Stimulated activated CD4-positive, alpha-beta T cell treated with anti-CD3 and anti-CD28 coated beads, TNF-alpha, amount 100 ng/mL, for 24 hours (primary cell): ENCODE measurements at places on chromosomes 5 and 9.

- DNase-seq, result no peak
Measured at GRCh38 chr9:130054325-130054786, 650 bp downstream of the GPR107 start.

GRCh38 chr9:32403567-32404260, 19.3 kb downstream of the ACO1 start:
- DNase-seq, result no peak

GRCh38 chr5:15510092-15510491, 10.1 kb downstream of the FBXL7 start:
- DNase-seq, result no peak

GRCh38 chr9:83220730-83221129, 157.8 kb upstream of the RASEF start:
- DNase-seq, result no peak

DNA sequence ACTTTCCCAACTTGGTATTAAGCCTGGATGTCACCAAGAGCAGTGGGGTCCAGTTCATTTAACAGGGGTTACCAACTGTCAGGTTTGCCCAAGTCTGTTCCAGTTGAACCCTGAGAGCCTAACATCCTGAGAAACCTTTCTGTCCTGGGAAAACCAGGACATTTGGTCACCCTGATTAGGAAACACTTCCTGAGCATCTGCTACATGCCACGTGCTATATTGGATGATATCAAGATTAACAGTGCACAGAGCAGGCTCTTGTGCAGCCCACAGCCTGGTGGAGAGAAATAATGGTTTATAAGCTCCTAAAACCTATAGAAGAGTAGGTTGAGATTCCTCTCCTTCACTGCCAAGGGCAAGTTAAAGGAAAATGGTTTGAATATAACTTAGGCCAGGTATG, 102.9 kb upstream of the RAD23B start:
- no peak for DNase-seq

GRCh38 chr5:6539060-6539459, 90.4 kb downstream of the UBE2QL1 start:
- DNase-seq, result no peak

DNA sequence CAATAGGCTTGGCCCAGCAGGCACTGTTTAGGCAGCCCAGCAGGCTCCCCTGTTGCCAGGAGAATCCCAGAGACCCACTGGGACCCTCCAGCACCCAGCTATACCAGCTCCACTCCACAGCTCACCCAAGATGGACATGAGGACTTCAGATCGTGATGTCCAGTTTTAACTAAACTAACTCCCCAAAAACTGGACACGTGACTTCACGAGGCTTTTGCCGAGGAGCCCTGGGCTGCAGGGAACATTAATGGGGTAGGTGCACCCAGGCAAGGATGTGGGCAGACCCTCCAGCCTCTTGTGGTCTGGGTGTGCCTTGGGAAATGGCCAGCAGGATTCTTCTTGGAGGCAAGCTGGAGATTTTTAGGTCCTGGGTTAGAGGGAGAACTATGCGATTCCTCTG, 8.9 kb upstream of the NKD2 start:
- no peak for DNase-seq

- DNase-seq, result no peak
Measured at GRCh38 chr5:150213530-150213929, 23.7 kb downstream of the SLC6A7 start.

DNA sequence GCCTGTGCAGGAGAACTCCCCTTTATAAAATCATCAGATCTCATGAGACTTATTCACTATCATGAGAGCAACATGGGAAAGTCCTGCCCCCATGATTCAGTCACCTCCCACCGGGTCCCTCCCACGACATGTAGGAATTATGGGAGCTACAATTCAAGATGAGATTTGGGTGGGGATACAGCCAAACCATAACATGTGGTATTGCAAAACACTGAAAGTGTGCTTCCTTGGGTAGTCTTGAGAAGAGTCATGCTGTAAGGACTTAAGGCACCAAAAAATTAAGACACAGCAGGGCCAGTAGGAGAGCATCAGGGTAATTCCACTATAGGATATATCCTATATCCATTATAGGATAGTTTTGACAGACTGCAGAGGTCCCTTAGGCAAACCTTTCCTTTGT, 29.4 kb upstream of the GDNF start:
- no peak for DNase-seq

DNA sequence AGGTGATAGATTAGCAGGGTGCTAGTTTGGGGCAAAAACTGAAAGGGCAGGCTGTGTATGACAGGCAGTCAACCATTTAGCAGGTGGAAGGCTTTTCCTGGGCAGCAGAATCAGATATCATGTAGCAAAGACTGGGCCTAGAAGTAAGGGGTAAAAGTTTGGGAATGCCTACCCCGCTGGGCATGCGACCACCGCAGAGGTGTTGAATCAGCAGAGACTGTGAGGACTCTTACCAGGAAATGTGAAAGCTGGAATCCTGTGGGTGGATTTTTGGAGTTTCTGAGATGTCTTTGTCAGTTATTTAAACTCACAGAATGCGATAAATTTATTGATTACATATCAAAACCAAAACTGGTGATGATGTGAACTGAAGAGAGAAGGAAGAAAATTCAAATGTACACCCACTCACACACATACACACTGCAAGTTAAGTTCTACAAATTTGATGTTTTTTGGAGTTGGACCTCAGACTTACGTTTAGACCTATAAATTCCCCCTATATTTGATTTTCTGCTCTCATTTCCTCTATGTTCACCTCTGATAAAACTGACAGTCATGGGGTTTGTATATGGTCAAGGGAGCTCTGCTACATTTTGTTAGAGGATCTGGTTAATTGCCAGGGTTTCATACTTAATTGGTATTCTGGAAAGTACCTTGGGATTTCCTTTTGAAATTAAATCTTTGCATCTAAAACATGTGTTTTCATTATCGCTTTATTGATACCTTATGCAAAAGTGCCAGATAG, 333.6 kb downstream of the CSNK1G3 start:
- no peak for DNase-seq

GRCh38 chr5:113044776-113045465, 68.3 kb downstream of the DCP2 start:
- no peak for DNase-seq

- peak; percentile 44 for DNase-seq
Measured at GRCh38 chr5:139415221-139415861, 11.5 kb upstream of the SPATA24 start.

GRCh38 chr5:123116757-123117156, 27.7 kb downstream of the PRDM6 start:
- DNase-seq, result no peak

DNA sequence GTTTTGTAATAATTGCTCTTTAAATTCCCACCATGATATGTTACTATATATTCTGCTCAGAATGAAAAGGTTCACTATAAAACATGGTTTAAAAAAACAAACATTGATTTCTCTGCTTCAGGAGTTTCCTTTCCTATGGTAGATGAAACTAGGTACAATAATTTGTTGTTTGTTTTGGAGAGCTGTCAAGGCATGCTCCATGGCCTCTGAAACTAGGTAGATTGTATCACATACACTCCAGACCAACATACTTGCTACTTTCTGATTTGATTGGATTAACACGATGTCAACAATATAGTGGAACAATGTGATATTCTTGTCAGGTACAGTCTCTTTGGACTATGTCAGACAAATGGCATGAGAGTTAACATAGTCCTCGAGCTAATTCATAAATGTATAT, 452.7 kb upstream of the CDH9 start:
- no peak for DNase-seq

- no peak for DNase-seq
Measured at GRCh38 chr9:3989915-3990314, 310.0 kb downstream of the GLIS3 start.

- DNase-seq, result no peak
Measured at GRCh38 chr5:15522187-15522520, 22.2 kb downstream of the FBXL7 start.

GRCh38 chr5:157487358-157487757, 27.3 kb downstream of the NIPAL4 start:
- DNase-seq, result no peak

- DNase-seq, result no peak
Measured at GRCh38 chr5:143350751-143351602, 52.5 kb downstream of the NR3C1 start.

DNA sequence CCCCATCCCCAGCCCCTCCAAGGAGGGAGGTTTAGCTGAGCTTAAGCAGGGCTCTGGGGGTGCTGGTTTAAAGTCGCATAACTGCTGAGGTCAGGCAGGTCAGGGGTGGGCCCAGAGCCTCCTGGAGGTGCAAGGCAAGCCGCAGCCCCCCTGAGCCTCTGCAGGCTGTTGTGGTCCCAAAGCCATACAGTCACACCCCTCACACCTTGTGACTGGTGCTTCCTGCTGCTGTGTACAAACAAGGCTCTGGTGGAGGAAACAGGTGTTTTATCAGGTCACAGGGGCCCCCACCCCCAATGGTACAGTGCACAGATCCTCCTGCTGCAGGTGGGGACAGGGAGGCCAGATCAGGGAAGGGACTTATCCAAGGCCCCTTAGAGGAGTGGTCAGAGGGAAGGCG, 8.0 kb downstream of the TCF7 start:
- DNase-seq, result no peak

DNA sequence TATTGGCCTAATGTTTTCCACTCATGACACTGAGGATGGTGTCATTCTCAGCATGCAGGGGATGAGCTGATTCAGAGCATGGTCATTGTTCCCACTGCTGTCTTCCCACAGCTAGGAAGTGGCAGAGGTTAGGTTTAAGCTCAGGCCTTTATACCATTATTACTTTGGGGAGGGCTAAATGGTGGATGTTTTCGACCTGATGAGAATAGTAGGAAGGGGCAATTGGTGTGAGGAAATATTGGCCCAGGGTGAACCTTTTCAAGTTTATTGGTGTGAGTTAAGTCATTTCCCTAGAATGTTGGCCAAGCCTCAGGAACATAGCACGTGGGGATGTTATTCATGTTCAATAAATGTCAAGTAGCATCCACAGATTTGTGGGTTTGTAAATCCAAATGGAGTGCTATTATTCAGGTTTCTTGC, 59.6 kb downstream of the ARHGAP26 start:
- DNase-seq, result no peak

DNA sequence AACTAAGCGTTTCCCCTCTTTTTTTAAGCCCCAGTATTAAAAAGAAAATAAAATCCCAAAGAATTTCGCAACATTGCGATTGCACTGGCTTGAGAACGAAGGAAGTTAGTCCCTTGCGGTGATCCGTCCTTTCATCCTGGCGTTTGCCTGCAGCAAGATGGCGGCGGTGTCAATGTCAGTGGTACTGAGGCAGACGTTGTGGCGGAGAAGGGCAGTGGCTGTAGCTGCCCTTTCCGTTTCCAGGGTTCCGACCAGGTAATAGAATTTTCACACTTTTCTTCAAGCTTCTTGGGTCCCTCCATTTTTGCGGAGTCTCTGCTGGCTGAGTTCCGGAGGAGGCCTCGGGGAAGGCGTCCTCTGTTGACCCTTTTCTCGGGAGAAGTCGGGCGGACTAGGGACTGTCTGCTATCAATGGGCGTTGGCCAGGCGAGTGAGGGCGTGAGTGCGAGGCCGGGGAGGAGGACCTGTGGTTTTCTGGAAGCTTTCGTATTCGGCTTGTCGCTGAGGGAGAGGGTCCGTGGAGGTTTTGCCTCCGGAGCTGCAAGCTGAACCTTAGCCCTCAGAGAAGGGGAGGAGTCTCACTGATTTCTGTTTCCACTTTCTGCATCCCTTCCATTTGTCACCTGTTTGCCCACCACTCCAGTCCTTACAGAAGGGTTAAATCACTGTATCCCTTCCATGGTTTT, at the start of gene NDUFS4:
Gene NDUFS4, plus strand, starts transcription at position 134 of the 686 bp plus-strand sequence. Its CDS starts 24 bp downstream, at position 158.
- DNase-seq, result peak; percentile 75

DNA sequence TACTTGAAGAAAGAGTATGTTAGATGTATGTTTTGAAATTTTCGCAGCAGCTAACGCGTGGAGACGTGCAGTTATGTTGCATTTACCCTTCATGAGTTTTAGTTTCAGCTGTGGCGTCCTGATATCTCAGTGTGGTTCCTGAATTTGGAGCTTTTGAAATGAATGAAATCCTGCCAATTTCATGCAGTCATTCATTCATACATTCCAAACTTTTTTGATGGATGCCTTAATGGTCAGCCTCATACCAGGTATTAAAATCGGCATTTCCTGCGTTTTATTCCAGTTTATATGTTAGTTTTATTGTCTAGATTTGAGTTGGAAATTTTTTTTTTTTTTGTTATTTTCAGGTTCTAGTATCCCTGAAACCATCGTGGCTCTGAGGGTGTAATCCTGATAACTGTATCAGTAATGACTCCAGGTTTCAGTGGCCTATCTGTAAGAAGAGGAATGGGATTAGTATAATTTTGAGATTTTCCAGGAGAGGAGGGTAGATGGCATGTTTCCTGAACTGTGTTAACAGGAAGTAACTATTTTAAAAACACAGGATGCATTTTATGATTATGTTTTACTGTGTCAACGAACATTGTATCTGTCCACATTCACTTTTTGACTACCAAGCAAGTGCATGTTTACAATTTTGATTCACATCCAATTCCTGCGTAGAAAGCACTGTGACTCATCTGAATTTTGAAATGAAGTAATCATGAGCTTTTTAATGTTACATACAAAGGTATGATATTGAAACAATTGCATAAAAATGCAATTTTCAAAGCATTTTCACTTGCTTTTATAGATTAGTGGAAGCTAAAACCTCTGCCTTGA, 1.0 kb downstream of the FOCAD start:
- no peak for DNase-seq

GRCh38 chr5:109691996-109692395, 2.3 kb downstream of the MAN2A1 start:
- no peak for DNase-seq

DNA sequence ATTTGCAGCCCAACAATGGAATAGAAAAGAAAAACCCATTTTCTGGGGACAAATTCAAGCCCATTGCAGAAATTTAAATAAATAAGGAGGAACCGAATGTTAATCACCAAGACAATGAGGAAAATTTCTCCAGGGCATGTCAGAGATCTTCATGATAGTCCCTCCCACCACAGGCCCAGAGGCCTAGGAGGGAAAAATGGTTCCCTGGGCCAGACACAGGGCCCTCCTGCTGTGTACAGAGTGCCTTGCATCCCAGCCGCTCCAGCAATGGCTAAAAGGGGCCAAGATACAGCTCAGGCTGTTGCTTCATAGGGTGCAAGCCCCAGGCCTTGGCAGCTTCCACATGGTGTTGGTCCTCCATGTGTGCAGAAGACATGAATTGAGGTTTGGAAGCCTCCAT, 73.4 kb upstream of the FOXE1 start:
- no peak for DNase-seq

- DNase-seq, result no peak
Measured at GRCh38 chr9:13857521-13857920, 456.4 kb downstream of the NFIB start.

GRCh38 chr5:126267438-126267837, 155.8 kb upstream of the GRAMD2B start:
- DNase-seq, result no peak

- DNase-seq, result no peak
Measured at GRCh38 chr5:930866-931265, 38.2 kb downstream of the TRIP13 start.

GRCh38 chr9:119137479-119137878, 231.8 kb downstream of the BRINP1 start:
- DNase-seq, result no peak
